ENCODE measurements at places on chromosomes 7 and 10.
A peak's percentile ranks its signal among the peaks of the same experiment; 100 is the strongest.

- no peak for DNase-seq
Measured at GRCh38 chr7:50621206-50621605, 56.0 kb upstream of the DDC start.

GRCh38 chr7:124459101-124460055 is 306.2 kb downstream of the GPR37 start:
- DNase-seq = peak; percentile 3

GRCh38 chr10:34524369-34525091 is 290.6 kb downstream of the PARD3 start:
- DNase-seq = no peak

DNA sequence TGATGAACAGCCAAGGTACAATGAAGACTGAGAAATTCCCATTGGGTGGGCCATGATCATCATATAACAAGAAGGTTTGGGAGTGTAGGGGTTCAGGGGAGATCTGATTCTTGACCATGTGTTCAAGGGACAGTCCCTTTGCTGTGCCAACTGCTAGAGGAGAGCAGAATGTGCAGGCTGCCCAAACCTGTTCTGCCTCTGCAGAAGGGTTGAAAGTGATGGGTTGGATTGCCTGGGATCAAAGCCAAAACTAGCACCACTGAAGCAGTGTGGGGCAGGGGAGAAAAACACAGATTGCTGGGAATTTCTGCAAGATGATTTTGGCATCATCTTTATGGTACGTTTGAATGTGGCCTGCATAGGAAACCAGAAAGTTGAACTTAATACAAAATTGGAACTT is 303.9 kb downstream of the OTUD1 start:
- no peak for DNase-seq

DNA sequence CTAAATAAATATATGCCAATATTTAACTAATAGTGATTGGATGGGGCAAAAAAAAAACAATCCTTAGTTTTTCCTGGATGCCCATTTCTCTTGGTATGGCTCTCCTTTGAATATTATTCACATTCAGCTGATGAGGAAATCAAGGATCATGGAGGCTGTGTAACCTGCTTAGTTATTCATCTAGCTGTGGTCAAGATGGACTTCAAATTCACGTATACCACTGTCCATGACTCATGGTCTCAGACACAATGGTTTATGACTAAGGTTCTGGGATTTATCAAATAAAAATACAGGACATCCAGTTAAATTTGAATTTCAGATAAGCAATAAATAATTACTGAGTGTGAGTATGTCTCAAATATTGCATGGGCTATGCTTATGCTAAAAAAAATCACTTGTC is 191.5 kb upstream of the CELF2 start:
- DNase-seq = peak; percentile 87

- DNase-seq = peak; percentile 10
Measured at GRCh38 chr10:79049931-79050895, 18.6 kb upstream of the ZMIZ1 start.

- DNase-seq = no peak
Measured at GRCh38 chr10:133237588-133238465, at the start of gene VENTX. Gene VENTX (plus strand): TSS chr10:133237855. CDS start chr10:133237915, 60 bp downstream.

- DNase-seq = no peak
Measured at GRCh38 chr10:110619514-110620397, 24.4 kb upstream of the RBM20 start.

- peak; percentile 46 for DNase-seq
Measured at GRCh38 chr10:101693978-101694673, 844 bp downstream of the FBXW4 start.

GRCh38 chr10:75538144-75538543 is 106.7 kb downstream of the LRMDA start:
- no peak for DNase-seq

GRCh38 chr10:81007872-81008271 is 470.2 kb downstream of the SH2D4B start:
- no peak for DNase-seq

DNA sequence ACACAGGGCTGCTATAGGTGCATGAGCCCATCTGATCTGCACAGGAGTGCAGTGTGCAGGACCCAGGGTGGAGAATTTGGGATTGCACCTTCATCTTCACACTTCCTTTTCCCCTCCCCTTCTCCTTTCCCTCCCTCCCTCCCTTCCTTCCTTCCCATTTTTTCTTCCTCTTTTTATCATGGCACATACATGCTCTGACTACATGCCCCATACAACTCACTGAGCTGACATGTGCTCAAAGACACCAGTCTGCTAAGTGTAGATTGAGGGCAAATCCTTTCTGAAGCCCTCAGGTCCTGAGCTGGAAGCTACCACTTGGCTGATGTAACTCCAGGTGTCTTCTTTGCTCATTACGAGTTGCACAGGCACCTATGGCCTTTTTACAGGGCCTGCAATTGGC is 365.3 kb upstream of the ZNF32 start:
- no peak for DNase-seq

DNA sequence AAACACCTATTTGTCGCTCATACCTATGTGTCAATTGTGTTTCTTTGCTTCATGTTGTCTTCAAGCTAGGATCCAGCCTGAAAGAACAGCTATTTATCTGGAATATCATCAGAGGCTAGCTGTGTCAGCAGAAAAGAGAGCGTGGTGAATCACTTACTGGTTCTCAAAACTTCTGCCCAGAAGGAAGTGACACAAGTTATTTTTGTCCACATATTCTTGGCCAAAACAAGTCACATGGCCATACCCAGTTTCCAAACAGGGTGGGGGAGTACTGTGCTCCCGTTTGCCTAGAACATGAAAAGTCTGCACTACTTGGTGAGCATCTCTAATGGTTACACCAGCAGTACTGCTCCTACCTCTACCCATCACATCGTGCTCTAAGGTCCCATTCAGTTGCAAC is 160.9 kb upstream of the CSTF2T start:
- peak; percentile 74 for DNase-seq

GRCh38 chr10:124694481-124695220 is 49.5 kb downstream of the FAM53B start:
- no peak for DNase-seq

DNA sequence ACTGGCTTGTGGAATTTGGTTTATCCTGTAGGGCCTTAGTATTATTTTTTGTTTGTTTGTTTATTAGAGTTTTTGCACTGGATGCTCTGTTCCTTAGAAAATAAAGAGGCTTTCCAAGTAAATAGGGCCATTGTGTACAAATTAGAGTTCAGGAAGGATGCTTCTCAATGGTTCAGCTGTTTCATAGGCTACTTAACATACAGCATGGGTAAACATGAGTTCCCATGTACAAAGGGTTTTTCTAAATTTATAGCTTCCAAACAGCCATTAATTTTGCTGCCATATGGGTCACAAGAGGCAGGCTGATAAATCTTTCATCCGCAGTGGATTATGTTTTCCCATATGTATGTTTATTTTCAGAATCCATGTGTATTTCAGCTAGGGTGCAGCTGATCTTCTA is 121.6 kb upstream of the WDR11 start:
- no peak for DNase-seq

DNA sequence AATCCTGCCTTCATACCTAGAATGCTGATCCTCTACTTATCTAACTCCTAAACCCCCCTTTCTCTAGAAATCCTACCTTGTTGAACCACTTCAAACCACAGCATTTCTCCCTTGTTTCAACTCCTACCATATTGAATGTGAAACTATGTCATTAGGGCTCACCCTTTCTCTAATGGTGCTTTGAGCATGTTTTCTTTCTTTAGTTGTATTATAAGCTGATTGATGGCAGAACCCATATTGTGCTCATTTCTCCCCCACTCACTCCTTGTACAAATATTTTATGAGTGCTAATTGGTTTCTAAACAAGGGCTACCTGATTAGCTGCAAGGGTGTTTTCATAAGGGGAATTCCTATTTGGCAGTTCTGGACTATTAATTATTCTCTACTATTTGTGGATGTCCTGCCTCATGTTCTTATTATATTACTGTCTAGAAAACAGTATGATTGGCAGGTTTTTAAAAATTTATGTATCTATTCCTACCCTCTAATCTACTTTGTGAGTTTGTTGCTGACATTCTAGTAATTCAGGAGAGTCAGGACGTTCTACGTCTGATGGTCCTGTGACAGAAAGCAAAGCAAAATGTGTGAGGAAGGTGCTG is 765.8 kb downstream of the KCNMA1 start:
- DNase-seq = no peak

GRCh38 chr10:110475722-110476515 is 21.8 kb upstream of the DUSP5 start:
- DNase-seq = no peak

DNA sequence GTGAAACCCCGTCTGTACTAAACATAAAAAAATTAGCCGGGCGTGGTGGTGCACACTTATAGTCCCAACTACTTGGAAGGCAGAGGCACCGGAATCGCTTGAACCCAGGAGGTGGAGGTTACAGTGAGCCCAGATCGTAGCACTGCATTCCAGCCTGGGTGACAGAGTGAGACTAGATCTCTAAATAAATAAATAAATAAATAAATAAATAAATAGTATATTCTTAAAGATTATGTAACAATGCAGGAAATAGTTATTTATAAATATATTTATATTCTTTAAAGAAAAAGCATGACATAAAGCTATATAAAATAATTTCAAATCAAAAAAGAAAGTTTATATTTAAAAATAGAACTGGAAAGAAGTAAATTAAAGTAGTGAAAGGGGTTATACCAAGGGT is 76.4 kb downstream of the MBL2 start:
- DNase-seq = no peak

- no peak for DNase-seq
Measured at GRCh38 chr10:86366902-86367151, 232 bp upstream of the GRID1 start.

- peak; percentile 70 for DNase-seq
Measured at GRCh38 chr7:148575640-148576411, 14.7 kb upstream of the C7orf33 start.

GRCh38 chr10:77716458-77717317 is 79.1 kb upstream of the KCNMA1 start:
- no peak for DNase-seq

GRCh38 chr10:120805014-120805812 is 45.9 kb upstream of the WDR11 start:
- no peak for DNase-seq

DNA sequence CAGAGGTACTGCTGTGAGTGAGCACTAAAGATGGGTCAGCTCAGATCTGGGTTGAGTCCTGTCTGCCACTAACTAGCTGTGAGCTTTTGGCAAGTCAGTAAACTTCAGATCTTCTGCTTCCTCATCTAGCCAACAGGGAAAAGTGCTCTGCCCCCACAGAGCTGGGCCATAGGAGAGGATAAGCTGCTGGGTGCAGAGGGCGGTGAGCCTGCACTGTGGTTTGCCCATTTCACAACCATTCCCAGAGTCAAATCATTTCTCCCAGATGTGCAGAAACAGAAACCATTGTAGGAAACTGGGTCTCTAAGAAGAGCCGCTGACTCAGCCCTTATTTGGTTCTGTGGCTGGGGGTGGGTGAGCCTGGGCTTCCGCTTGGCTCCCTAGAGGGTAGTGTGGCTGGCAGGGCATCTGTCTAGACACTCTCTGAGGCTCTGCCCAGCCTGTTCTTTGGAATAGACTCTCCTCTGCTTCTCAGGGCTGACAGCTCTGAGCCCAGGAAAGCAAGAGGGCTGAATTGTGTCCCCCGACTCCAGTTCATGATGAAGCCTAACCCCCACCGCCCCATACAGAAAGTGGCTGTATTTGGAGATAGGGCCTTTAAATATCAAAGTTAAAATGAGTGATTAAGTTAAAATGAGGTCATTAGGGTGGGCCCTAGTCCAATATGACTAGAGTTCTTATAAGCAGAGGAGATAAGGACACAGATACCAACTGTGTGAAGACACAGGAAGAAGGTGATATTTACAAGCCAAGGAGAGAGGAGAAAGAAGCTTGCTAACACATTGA is 29.5 kb upstream of the ARHGAP22 start:
- peak; percentile 89 for DNase-seq

- DNase-seq = no peak
Measured at GRCh38 chr10:3476186-3476585, 303.6 kb upstream of the PITRM1 start.

- DNase-seq = no peak
Measured at GRCh38 chr10:13784067-13784466, 197.3 kb downstream of the PRPF18 start.

- peak; percentile 40 for DNase-seq
Measured at GRCh38 chr7:73774923-73775322, 4.9 kb upstream of the CLDN3 start.

GRCh38 chr10:44574596-44575480 is 189.9 kb upstream of the CXCL12 start:
- DNase-seq = no peak

DNA sequence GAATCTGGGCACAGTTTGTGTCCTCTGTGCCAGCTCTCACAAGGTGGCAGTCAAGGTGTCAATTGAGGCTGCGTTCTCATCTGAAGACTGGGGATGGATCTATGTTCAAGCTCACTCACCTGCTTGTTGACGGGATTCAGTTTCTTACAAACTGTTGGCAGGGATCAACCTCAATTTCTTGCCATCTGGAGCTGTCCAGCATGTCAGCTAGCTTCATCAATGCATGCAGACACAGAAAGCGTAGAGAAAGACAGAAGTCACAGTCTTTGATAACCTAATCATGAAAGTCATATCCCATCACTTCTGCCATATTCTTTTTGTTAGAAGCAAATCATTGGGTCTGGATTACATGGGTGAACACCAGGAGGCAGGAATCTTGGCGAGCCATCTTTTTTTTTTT is 32.0 kb upstream of the WAPL start:
- no peak for DNase-seq

DNA sequence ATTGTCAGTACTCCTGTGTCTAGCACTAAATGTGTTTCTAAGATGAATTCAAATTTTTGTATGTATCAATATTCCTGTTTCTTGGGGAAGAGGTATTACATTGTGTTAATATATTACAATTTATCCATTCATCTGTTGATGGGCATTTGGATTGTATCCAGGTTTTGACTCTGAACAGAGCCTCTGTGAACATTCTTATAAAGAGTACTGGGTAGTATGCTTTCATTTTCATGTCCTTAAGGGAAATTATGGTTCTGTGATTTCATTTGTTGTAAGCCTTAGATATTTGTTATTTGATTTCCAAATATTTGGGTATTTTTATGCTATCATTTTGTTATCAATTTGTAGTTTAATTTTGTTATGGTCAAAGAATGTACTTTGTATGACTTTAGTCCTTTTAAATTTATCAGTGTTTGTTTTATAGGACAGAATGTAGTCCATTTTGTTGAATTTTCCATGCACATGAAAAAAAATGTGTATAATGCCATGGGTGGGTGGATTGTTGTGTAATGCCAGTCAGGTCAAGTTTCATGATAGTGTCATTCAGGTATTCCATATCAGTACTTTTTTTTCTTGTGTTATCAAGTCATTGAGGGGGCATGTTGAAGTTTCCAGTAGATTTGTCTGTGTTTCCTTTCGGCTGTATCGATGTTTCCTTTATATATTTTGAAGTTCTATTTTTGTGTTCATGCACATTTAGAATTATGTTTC is 38.4 kb downstream of the STAM start:
- peak; percentile 38 for DNase-seq

DNA sequence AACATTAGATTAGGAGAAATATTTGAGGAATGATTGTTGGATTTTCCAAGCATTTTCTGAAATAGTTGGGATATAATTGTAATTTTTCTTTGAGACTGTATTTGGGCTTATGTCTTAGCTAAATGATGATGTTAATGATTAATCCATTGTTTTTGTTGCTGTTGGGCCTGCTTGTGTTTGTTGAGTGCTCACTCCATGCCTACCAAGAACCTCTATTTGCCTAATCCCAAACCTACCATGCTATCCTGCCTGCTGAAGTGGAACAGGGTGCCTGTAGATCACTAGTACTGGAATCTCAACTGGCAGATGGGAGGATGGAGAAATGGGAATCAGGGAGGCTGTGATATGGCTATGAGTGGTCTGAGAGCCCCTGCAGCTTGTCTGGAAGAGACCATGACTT is 565.5 kb downstream of the SORCS3 start:
- DNase-seq = no peak

Data from fibroblast of pulmonary artery (primary cell).